ENCODE measurements at places on chromosomes 7 and 10.

- no peak for DNase-seq
Observed at GRCh38 chr10:106958589-106959361, 205.7 kb downstream of the SORCS1 start.

GRCh38 chr7:155803418-155804376 lies 8.6 kb downstream of the SHH start:
- DNase-seq: no peak

GRCh38 chr7:116788572-116789197 lies 73.7 kb upstream of the CAPZA2 start:
- no peak for DNase-seq

GRCh38 chr10:60896033-60896432 lies 48.0 kb downstream of the RHOBTB1 start:
- DNase-seq: no peak

- no peak for DNase-seq
Observed at GRCh38 chr7:131625817-131626372, 69.5 kb upstream of the PODXL start.

- no peak for DNase-seq
Observed at GRCh38 chr10:93485690-93486089, 3.6 kb upstream of the MYOF start.

DNA sequence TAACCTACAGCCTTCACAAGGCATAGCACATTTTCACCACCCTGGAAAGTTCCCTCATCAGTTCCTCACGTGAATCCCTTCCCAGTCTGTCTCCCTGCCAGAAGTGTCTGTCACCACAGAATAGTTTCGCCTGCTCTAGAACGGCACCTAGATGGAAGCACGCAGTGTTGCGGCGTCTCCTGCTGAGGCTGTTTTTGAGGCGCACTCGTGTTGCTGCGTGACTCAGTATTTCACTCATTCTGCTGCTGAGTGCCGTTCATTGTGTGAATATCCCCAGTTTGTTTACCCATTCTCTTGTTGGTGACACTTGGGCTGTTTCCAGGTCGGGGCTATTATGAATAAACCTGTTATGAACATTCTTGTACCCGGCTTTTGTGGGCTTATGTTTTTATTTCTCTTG lies 12.8 kb downstream of the NOS3 start:
- DNase-seq: no peak

DNA sequence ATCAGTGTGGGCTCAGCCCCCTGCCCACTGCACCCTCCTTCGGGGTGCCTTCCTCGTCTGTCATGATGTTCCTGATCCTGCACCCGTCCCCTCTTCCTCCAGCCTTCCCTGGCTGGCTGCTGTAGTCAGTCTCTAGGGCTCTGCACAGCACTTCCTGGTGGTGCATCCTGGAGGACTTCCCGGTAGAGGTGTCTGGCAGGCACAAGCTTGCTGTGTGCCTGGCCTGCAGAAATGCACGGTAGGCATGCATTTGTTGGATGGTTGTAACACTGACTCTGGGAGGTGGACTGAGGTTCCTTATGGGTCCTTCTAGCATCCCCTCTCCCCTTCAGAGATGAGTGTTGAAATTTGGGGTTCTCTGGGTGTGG lies 92.8 kb downstream of the BMS1 start:
- DNase-seq: peak; percentile 81

DNA sequence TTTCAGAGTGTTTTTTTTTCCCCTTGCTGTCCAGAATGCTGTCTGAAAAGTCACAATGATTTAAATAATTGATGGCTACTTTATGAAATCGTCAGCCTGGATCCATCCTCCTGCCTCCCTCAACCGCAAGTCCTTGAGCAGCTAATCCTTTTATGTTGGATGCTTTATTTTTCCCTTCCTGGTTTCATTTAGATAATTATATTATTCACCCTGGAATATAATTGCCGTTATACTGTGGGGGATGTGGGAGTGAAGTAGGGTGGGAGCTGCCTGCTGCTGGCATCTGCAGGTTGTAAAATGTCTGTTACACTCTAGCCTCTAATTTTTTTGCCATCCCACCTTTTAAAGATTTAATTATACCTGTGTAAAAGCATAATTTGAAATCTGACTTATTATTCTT lies 290.5 kb upstream of the LRGUK start:
- no peak for DNase-seq

DNA sequence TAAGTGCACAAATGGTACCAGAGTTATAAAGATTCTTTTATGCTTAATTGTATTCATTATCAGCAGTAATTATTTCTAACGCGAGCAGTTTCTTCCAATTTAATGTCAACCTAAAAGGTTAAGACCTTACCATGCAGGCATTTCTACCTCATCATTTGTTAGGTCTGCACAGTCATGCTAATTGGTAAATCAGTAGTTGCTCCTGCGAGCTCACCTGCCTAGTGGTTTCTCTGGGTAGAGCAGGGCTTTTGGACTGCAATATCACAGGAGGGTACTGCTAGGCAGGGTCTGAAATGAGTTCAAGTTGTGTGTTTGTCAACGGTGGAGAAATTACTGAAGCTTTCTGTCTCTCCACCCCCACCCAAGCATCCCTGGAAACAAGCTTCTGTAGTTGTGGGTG lies 558.5 kb upstream of the MGMT start:
- DNase-seq: no peak

GRCh38 chr7:41886901-41887311 lies 184.0 kb upstream of the INHBA start:
- DNase-seq: no peak

Measured in vagina (tissue), 2 donors.